Natural killer cell (primary cell): ENCODE measurements at places on chromosomes 5 and 9.

GRCh38 chr5:89536020-89536419 is 653.0 kb upstream of the MEF2C start:
- DNase-seq, result no peak

- no peak for DNase-seq
These were observed 83.8 kb downstream of the TRIO start for GRCh38 chr5:14226992-14227391.

DNA sequence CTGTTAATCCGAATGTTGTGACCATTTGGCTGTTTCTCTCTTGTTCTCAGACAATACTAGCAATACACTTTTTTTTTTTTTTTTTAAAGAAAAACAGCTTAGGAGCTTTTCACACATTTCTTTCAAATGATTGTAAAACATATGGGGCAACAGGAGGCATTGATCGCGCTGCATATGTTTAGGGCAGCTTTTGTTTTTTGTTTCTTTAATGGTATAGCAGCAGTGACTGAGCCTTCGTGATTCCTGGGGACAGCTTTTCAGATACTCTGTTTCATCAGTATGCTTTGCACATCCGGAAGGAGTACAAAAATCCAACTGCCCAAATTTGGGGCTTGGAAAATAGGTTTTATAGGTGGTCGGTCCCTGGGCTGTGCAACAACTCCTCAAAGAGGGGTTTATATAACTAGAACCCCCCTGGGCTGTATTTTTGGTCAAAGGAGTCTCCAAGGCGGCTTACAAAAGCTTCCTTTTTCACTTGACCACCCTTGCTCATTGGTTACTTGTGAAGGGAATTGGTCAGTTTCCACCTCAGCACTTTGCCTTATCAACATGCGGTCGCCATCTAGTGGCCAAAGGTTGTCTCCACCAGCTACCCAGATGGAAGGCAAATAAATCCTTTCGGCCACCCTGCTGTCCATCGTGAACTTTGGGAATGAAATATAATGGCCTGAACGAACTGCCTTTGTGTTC is 91.8 kb downstream of the PDE6A start:
- peak; percentile 60 for DNase-seq

- no peak for DNase-seq
These were observed 121.8 kb downstream of the ADAMTS12 start for GRCh38 chr5:33769968-33770367.

GRCh38 chr5:174520420-174521396 is 203.7 kb upstream of the MSX2 start:
- no peak for DNase-seq

DNA sequence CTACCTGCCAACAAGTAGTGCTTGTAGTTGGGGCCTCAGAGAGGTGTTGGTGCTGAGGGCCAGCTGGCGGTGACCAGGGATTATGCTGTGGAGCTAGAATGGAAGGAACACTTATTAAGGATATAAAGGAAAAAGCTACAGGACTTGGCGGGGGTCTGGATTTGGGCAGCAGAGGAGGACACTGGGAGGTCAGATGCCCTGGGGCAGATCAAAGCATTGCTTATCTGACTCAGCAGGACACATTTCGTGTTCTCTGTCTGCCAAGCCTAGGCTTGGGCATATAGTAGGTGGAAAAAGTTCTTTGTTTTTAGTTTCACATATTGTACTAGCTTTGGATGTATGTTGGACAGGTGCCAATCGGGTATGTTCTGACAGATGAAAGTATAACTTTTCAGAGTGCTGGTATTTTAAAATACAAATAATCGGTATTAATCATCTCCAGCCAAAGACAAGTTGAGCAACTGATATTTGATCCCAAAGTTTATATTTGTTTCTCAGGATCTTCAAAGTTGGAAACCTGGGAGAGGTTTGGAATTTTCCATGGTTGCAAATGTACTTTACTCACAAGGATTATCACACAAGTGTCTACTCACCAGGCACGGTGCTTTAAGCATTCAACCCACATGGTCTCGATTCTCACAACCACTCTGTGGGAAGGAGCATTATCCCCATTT is 69.4 kb downstream of the IQGAP2 start:
- DNase-seq, result peak; percentile 55

- DNase-seq, result no peak
These were observed 56.6 kb downstream of the ADAM19 start for GRCh38 chr5:157518963-157519362.

GRCh38 chr5:54985301-54986268 is at the start of gene ESM1:
TSS of gene ESM1 (minus strand) at chr5:54985593. CDS start at chr5:54985517, 76 bp downstream.
- DNase-seq, result no peak

- no peak for DNase-seq
These were observed 445.5 kb upstream of the CDH10 start for GRCh38 chr5:25090275-25090674.

GRCh38 chr5:138952962-138953361 is 77.8 kb upstream of the LRRTM2 start:
- DNase-seq, result no peak

DNA sequence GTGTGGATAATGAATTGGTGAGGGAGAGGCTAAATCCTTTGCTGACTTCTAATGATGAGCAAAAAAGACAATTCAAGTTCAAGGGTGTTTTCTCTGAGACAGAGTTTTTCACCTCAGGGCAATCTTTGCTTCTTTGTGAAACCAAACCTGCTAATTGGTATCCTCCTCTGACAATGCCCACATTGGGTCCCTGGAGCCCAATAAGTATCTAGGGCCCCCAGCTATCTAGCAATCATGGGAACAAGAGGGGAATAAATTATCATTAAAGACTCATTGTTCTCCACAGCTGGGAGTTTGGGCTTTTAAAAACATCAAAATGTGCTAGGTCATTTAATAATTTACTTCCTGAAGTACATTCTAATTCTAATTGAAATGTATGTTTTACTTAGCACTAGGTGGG is 227.3 kb downstream of the TMEM167A start:
- no peak for DNase-seq

DNA sequence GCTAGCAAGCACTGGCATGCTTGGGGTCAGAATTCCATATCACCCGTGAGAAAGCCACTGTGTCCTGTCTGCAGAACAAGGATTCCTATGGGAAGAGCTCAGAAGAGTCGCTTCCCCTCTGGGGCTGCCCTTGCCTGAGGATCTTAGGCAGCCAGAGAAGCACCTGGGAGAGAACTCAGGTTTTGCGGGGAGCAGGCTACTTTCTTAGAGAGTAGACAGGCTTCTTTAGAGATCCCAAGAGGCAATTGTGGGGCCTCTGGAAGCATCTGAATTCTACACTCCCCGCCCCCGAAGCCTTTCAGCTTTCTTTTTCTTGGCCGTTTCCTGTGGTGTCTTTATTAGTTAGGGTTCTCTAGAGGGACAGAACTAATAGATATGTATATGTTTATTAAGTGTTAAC is 40.9 kb downstream of the PHF2 start:
- no peak for DNase-seq

- DNase-seq, result no peak
These were observed 1063.2 kb upstream of the ACO1 start for GRCh38 chr9:31321256-31321655.

GRCh38 chr9:133906932-133907910 is 84.9 kb downstream of the VAV2 start:
- DNase-seq, result no peak

DNA sequence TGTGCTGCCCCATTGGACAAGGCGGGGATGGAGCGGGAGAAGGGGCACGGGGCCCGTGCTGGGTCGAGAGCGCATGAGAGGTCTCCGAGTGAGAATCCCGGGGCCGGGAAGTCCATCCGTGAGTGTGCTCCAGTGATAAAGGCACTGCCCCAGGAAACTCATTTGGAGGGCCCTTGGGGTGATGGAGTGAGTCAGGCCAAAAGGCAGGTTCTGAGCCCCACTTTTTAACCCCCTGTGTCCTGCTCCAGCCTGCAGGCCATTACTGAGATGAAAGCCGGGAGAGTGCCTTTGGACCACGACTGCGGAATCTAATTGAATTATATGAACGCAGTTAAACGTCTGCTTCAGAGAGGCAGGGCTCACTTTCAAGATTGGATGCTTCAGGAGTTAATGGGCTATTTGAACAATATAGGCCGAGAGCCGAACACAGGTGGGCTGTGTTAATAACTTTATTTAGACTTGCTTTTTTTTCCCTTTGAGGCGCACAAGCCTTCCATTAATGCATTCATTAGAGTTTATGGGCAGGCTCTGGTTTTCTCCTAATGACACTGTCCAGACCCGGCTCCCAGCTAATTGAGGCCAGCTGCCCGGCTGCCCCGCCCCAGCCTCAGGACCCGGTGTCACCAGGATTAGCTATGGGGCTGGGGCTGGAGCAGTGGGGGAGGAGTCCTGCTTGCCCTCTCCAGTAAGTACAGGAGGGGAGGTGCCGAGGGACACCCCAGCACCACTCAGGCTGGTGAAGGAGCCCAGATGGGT is 79.1 kb upstream of the LMX1B start:
- DNase-seq, result no peak

DNA sequence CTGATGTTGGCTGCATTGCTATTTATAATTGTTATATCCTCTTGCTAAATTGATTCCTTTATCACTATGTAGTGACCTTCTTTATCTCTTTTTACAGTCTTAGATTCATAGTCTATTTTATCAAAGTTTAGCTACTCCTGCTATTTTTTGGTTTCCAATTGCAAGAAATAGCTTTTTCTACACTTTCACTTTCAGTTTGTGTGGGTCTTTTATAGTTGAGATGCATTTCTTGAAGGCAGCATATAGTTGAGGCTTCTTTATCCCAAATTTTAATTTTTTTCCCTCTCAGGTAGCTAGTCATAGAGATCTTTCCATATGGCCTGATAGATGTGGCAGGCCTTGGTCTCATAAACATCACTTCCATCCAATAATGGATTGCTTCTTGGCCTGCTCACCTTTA is 228.5 kb downstream of the COMMD10 start:
- DNase-seq, result no peak

DNA sequence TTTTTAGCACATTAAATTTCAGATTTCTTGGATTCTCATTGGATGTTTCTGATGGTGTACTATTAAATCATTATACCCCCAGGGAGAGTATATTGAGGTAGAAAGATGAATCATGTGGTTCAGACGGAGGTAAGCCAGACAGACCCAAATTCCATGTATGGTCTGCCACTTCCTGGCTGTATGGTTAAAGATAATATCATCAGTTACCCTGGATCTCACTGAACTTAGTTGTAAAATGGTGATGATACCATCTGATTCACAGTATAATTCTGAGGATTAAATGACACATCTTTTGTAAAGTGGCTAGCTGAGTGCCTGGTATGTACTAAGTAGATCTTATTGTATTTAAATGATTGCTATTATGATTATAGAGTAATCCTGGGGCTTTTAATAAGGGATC is 9.3 kb downstream of the SLC27A6 start:
- no peak for DNase-seq

GRCh38 chr5:160450164-160450932 is 28.7 kb downstream of the PTTG1 start:
- no peak for DNase-seq

DNA sequence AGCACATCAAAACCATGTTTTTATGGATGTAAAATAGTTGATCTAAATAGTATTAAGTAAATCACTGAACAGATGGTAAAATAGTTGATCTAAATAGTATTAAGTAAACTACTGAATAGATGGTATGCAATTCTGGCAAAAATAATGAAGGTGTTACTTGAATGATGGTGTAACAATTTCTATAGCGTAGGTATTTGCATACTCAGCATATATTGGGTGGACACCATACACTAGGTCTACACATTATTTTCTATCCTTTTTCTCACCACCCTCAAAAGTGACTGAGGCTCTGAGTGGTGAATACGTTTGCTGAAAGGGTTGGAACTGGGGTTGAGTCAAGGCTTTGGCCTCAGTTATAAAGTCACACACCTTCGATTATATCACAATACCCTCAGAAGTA is 81.3 kb downstream of the ATP10B start:
- no peak for DNase-seq

DNA sequence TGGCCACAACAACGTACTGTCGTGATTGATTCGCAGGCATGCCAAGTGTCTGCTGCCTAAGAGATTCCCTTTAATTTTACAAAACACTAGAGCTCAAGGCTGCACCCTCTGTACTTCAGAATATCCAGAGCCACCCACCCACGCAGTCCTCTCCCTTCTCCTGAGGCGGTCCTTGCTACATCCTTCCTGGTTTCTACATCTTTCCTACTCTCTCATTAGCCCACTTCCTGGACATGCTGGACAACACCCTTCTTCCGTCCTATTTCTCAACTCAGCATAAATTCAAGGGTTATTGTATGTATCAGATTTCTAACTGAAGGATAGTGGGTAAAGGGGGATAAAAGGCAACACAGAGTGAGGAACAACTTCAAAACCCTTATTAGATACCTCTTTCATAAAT is 148.4 kb upstream of the MAP3K1 start:
- DNase-seq, result no peak

DNA sequence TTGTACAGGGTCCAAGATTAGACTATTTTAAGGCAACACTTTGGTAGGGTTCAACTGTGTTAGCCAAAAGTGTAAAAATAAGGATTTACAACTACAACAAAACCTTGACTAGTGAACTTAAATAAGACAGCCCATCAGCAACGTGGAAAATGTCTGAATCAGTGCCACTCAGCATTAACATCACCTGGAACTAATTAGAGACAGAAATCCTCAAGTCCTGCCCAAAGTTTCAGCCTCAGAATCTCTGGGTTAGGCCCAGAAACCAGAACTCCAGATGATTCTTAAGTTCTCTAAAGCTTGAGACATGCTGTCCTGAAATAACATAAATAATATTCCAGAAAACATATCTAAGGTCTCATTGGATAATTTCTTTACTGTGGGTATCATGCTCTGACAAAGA is 118.6 kb downstream of the SEMA6A start:
- no peak for DNase-seq

GRCh38 chr9:107175816-107176435 is 107.2 kb upstream of the RAD23B start:
- DNase-seq, result no peak

- no peak for DNase-seq
These were observed 8.3 kb downstream of the CRB2 start for GRCh38 chr9:123364241-123364824.

- DNase-seq, result peak; percentile 83
These were observed 19.6 kb upstream of the LIX1 start for GRCh38 chr5:97162045-97162444.

GRCh38 chr9:19018201-19018600 is 14.8 kb downstream of the SAXO1 start:
- DNase-seq, result no peak

GRCh38 chr9:33220681-33221567 is 19.0 kb upstream of the SPINK4 start:
- DNase-seq, result no peak

- DNase-seq, result no peak
These were observed 8.8 kb upstream of the C5orf15 start for GRCh38 chr5:133977161-133977787.

DNA sequence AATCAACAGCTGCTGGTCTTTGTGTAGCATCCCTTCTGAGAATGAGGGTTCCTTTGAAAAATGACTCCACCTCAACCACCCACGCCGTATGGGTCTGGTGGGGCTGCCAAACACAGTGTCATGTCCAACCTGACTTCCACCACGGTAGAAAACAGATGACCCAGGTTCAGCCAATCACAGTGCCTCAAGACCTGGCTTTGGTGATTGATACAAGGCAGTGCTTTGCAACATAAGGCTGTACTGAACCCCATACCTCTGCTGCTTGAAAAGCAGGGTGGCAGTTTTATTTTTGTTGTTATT is 11.5 kb upstream of the TGFBR1 start:
- DNase-seq, result no peak

- peak; percentile 39 for DNase-seq
These were observed 99.0 kb downstream of the GTF3C4 start for GRCh38 chr9:132768932-132769905.

GRCh38 chr9:69515810-69516209 is 156.4 kb downstream of the APBA1 start:
- DNase-seq, result no peak
